CD4-positive, alpha-beta T cell treated with Interleukin-1 beta for 1 hour (primary cell): ENCODE measurements at places on chromosomes 7 and 10.

- no peak for DNase-seq
These were observed 201.7 kb upstream of the KCTD7 start for GRCh38 chr7:66426996-66427395.

GRCh38 chr7:106236065-106236464, 48.7 kb downstream of the NAMPT start:
- no peak for DNase-seq

DNA sequence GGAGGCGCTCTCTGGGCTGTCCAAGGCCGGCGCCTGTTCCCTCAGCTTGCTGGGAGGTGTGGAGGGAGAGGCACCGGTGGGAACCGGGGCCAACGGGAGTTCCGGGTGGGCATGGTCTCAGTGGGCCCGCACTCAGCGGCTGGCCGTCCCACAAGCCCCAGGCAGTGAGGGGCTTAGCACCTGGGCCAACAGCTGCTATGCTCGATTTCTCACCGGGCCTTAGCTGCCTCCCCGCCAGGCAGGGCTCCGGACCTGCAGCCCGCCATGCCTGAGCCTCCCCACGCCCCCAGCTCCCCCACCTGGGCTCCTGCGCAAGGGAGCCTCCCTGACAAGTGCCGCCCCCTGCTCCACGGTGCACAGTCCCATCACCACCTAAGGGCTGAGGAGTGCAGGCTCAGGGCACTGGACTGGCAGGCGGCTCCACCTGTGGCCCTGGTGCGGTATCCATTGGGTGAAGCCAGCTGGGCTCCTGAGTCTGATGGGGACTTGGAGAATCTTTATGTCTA, 276.5 kb downstream of the SH2D4B start:
- DNase-seq: no peak

- no peak for DNase-seq
These were observed 95.3 kb downstream of the CUX1 start for GRCh38 chr7:101912716-101913110.

DNA sequence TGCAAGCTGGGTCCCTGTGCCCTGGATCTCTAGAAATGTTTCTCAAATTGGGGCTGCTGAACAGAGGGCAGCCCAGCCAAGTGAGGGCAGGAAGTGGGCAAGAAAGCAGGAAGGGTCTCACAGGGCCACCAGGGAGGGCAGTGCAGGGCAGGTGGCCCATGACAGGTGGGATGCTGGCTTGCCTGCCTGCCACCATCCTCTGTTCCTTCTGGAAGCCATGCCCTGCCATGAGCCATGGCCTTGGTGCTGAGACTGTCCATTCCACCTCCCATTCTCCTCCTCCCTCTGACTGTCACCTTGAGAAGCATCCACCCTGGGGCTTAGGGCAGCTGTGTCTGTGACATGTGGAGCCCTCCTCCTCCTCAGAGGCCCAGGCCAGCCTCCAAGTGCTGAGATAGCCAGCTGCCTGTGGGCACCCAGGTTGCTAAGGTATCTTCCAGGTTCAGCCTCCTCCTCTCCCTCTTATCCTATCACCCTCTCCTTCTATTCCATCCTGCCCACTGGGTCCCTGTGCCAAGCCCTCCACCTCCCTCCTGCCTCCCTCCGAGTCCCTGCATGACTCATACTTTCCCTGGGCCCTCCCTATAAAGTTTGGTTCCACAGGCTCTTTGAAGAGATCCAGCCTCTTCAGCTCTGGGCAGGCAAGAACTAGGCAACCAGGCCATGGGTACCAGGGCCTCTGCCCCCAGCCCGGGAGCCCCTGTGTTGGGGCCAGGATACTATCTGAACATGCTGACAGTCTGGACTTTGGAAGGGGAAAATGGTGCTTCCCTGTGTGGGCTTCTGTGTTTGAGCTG, 1.3 kb downstream of the VSIR start:
- no peak for DNase-seq

GRCh38 chr10:125084614-125085257, 75.6 kb downstream of the CTBP2 start:
- no peak for DNase-seq

- DNase-seq: no peak
These were observed 24.4 kb upstream of the VSIR start for GRCh38 chr10:71797533-71798307.

DNA sequence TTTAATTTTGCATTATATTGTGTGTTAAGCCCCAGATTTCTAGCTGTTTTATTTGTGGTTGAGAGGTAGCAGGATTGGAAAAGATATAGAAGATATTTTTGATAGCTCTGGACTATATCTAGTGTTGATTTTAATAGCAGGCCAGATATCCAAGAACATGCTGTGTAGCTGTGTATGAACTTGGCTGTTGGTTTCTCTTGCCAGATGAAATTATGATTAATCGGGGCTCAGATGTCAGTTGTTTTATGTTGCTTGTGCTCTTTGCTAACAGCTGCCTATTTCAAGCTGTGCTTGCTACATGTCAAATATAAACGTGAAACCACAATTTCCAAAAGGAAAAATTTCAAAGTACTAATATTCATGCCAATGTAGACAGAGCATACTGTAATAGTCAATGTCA, 141.1 kb downstream of the GRM3 start:
- no peak for DNase-seq

DNA sequence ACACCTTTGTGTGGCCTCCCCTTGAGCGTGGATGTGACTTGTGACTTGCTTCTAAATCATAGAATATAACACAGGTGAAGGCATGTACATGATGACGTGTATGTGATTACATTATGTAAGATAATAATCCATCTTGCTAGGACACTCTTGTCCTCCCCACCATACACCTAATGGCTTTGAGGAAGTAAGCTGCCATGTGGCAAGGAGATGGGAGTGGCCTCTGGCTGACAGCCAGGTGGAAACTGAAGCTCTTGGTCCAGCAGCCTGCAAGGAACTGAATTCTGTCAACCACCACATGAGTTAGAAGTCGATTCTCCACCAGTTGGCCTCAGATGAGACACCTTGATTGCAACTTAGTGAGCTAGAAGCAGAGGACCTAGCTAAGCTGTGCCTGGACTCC, 67.4 kb upstream of the ELN start:
- DNase-seq: no peak

- no peak for DNase-seq
These were observed 30.5 kb downstream of the POLL start for GRCh38 chr10:101557541-101557940.

- no peak for DNase-seq
These were observed 23.1 kb downstream of the SHH start for GRCh38 chr7:155789001-155789725.

GRCh38 chr10:71397296-71398212, 834 bp downstream of the CDH23 start:
- peak; percentile 17 for DNase-seq

GRCh38 chr10:16992611-16993119, 136.9 kb downstream of the CUBN start:
- no peak for DNase-seq

- no peak for DNase-seq
These were observed 194.3 kb downstream of the TPK1 start for GRCh38 chr7:144641389-144642044.

GRCh38 chr10:119567978-119568377, 25.5 kb upstream of the RGS10 start:
- no peak for DNase-seq

GRCh38 chr10:32234471-32234870, 112.5 kb downstream of the EPC1 start:
- no peak for DNase-seq

DNA sequence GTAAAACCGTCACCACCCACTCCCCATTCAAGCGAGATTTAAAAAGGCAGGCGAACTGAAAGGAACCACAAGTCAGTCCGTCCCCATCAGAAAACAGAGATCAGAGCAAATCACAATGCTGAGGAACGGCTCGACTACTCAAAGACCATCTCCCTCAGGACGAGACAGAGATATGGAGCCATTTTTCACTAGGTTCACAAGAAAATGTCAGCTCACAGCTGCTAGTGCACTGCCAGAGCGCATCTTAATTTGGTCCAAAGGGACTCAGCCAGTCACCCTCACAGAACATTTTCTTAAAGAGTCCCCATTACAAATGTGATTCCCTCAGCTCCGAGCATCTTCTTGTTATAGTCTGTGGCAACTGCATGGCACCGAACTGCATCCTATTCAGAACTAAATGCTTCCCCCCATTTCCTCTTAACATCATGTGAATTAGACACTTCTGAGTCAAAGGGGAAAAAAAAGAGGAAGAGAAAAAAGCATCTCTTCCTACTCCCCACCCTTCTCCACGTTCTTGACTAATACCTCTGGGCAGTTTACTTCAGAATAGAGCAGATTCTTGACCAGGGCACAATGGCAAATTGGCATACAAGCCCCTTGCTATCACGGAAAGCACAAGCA, 683.9 kb downstream of the MAGI2 start:
- no peak for DNase-seq

DNA sequence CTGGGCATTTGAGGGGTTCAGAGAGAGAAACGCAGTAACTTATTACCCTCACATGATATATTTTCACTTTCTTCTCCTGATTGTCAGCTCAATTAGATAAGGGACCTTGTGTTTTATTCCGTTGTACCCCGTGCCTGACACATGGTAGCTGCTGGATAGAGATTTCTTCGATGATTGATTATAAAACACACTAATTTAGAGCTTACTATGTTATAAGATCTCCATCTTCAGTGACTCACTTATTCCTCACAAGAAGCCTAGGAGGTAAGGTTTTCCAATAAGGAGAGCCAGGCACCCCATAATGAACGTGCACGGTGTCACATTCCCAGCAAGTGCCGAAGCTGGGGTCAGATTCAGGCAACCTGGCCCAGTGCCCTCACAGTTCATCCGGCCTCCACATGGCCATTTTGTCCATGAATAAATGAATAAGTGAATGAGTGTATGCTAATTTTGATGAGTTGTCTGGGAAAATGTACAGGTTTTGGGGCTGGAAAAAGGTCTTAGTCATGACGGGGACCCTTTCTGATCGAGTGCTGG, 138.1 kb upstream of the CDCA7L start:
- DNase-seq: no peak
